ENCODE measurements at places on chromosomes 4 and X.

GRCh38 chr4:78207951-78208350, 150.8 kb downstream of the FRAS1 start:
- no peak for DNase-seq

GRCh38 chr4:20323991-20324390, 72.3 kb downstream of the SLIT2 start:
- no peak for DNase-seq

DNA sequence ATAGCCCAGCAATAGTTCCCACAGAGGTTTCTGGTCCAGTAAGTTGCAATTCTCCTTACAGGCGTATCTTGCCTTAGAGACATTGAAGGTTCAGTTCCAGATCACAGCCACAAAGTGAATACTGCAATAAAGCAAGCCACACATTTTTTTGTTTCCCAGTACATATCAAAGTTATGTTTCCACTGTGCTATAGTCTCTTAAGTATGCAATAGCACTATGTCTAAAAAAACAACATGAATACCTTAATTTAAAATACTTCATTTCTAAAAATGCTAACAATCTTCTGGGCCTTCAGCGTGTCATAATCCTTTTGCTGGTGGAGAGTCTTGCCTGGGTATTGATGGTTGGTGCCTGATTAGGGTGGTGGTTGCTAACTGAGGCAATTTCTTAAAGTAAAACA, 659.1 kb downstream of the GRID2 start:
- DNase-seq: no peak

GRCh38 chr4:42395595-42395994, 1.7 kb upstream of the SHISA3 start:
- no peak for DNase-seq

GRCh38 chrX:21295246-21295820, 78.9 kb upstream of the CNKSR2 start:
- DNase-seq: no peak

- DNase-seq: no peak
Observed at GRCh38 chr4:84503495-84504437, 4.7 kb upstream of the NKX6-1 start.
